Central memory CD4-positive, alpha-beta T cell (primary cell): ENCODE measurements at places on chromosomes 3 and 15.

DNA sequence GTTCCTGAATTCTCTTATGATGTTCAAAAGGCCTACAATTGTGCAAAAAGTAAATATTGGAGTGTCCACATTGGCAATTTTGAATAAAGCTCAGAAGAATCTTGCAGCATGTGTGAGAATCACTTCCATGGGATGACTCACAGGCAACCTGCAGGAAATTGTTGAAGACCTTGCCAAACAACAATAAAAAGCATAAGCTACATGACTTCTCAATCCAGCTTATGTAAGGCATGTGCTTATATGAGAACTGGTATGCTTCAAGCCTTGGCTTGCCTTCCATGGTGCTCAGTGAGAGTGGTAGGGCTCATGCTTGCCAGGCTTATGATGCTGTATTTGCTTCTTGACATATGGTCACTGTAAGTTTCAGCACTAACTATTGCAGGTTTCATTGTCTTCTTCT is 18.4 kb upstream of the BCHE start:
- no peak for DNase-seq

- DNase-seq: peak; percentile 9
These were observed 59.0 kb downstream of the RORA start for GRCh38 chr15:61169904-61170695.

GRCh38 chr3:64648927-64649906 is 38.6 kb downstream of the ADAMTS9 start:
- DNase-seq: no peak

DNA sequence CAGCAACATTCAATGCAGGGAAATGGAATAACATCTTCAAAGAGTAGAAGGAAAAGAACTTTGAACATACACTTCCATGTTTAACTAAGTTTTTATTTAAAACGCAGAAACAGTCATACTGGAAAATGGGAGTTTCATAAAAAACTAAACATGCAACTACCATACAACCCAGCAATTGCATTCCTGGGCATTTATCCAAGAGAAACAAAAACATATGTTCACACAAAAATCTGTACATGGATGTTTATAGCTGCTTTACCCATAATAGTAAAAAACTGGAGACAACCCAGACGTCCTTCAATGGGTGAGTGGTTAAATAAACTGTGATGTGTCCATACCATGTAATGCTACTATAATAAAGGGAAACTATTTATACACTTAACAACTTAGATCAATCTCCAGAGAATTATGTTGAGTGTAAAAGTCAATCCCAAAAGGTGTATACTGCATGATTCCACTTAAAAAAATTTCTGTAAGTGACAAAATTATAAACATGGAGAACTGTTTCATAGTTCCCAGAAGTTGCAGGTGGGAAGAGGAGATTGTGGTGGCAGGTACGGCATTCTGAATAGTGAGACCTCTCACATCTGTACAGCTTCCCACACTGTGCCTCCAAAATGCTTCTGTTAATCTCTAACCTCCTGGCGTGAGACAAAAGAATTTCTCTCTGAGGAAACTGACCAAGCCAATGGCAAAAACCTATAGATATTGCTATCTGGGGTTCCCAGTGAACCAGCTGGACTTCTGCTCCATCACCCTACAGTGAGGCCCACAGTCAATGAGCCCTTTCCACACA is 23.1 kb downstream of the ISG20 start:
- DNase-seq: no peak

- DNase-seq: no peak
These were observed 91.2 kb upstream of the NAALADL2 start for GRCh38 chr3:174767853-174768382.

- peak; percentile 27 for DNase-seq
These were observed 204.0 kb downstream of the PLCL2 start for GRCh38 chr3:17088602-17089313.

- DNase-seq: no peak
These were observed 184.1 kb upstream of the MBNL1 start for GRCh38 chr3:152084441-152085158.

- no peak for DNase-seq
These were observed 260 bp downstream of the EXD1 start for GRCh38 chr15:41230345-41230649.

DNA sequence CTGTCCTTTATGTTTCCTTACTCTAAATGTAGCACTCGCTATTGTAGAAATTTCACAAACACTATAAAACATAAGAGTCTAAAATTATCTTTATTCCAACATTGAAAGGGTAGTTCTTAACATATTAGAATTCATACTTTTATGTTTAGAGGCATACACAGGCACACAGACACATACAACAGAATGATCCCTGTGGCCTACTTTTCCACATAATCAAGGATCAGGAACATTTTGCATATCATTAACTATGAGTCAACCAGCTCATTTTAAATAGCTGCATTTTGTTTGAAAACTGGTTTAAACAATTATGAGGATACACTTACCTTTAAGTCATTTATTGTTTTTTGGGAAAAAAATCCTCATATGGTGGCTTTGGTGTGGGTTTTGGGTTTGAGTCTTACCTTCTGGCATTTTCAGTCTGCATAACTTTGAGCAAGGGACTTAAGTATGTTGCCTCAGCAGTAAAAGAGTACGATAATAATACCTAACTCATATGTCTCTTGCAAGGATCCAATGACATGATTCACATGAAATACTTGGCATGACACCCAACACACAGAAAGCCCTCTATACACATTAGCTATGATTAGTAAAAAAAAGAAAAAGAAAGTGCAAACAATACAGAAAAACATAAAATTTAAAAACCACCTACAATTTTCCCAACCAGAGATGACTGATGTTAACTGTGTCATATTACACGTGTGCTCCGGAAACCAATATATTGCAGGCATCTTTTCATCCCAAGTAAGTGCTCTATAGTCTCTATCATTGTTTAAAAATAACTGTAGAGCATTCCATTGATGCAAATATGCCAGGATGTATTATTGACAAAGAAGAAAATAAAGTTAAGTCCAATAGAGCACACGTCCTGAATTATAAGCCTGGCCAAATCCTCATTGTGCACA is 213.1 kb upstream of the ADAMTS9 start:
- DNase-seq: no peak

- no peak for DNase-seq
These were observed 153.8 kb downstream of the ULK4 start for GRCh38 chr3:41808152-41808551.
